ENCODE measurements at places on chromosomes 5 and 9.

DNA sequence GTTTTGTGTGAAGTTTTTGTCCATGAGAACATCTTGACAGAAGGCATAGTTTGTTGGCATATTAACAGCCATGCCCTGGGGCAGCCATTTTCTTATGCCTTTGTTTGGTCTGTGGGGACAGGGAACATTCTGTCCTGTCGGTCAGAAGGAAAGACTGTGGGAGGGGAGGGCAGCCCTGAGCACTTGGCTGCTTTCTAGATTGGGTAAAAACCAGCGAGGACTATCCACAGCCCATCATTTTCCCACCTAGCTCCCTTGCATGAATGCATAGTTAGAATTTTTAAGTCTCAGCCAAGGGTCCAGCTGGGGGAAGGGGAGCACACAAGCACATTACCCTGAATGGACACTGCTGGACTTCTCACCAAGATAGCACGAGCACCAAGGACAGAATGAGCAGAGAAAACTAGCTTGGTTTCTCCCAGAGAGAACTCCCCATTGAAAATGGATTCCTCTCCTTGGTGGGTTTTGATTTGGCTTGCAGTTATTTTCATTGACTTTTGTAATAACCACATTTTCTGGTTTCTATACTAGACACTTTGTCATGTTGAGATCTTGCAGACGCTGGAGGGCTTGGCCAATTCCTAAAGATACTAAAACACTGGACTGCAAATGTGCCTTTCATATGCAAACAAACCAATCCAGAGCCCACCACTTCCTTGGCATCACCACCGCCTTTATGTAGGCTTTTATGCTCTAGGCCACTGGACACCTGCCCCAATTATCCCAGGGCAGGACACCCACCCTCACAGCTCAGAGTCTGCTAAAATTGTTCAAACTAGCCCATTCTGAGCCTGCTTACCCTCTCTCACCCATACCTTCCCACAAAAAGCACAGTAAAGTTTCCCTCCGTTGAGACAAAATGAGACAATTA, 129.9 kb downstream of the BOD1 start:
- no peak for DNase-seq

DNA sequence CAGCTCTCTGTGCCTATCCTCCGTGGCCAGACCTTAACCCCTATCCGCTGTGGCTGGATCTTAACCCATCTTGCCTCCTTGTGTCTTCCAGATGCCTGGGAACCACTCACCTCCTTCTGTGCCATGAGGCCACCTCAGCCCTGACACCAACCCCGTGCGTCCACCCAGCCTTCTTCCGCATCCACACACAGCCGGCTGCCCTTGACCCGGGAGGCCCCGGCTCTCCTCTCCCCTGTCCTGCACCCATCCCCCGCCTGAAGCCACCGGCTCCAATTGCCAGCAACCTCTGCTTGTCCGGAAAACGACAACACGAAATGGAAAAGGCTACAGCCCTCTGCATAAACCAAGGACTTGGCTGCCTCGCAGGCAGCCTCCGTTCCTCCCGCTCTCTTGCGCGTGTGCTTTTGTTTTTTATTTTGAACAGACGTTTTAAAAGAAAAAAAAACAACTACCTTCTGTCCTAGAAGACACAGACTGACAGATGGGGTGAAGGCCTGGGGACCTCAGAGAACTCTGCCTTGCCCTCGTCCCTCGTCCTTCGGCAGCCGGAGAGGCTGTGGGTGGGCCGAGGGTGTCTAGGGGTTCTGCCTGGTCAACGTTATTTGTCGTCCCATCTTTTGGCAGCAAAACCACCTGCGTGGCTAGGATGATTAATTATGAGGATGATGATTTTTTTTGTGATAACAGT, 32.5 kb upstream of the HMCN2 start:
- DNase-seq, result no peak

DNA sequence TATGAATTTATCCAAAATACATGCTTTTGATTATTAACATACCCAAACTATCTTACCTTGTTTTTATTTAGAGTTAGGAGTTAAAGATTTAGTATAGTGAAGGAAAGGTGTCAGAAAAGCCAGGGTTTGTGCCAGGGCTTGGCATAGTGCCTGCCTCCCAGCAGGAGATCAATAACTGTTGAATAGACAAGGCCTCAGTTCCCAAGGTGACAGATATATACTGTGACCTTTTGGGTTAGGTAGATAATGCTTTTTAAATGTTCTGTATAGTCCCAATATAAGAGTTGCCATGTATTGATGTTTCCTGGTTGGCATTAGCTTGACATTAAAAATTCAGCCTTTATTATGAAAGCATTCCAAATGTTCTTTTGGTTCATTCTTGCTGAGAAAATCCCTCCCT, 121.8 kb downstream of the MCTP1 start:
- DNase-seq, result no peak

- no peak for DNase-seq
Observed at GRCh38 chr5:39608024-39608423, 183.2 kb upstream of the DAB2 start.

- DNase-seq, result no peak
Observed at GRCh38 chr5:14617441-14617840, 35.8 kb downstream of the OTULINL start.

DNA sequence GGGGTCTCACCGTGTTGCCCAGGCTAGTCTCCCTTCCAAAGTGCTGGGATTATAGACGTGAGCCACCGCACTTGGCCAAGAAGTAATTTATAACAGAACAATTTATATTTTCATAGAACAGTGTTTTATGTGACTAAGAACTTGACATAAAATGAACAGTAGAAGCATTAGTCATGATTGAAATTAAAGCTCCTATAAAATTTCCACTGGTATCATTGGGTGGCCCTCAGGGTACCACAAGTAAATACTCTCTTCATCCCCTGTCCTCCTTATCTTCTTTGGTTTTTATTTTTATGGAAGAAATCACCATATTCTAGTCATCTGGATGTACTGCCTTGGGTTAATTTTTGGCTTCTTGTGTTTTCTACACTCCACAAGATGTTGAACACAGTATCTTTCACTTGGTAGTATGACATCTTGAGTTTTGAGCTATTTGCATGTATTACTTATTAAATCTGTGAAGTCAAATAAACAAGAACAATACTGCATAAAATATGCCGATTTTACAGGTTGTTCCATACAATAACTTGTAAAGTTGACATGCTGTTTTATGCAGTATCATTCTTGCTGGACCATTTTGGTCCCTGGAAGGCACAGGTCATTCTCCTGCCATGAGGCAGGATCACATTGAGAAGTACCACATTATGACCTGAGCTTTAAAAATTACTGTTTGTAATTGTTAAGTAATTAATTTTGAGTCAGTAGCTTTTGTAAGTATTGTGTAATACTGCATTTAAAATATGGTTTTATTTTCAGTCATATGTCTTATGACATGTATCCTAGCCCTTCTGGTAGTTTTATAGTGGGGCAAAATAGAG, 24.4 kb downstream of the LMNB1 start:
- no peak for DNase-seq

- no peak for DNase-seq
Observed at GRCh38 chr9:77789891-77790290, 141.8 kb upstream of the GNA14 start.

DNA sequence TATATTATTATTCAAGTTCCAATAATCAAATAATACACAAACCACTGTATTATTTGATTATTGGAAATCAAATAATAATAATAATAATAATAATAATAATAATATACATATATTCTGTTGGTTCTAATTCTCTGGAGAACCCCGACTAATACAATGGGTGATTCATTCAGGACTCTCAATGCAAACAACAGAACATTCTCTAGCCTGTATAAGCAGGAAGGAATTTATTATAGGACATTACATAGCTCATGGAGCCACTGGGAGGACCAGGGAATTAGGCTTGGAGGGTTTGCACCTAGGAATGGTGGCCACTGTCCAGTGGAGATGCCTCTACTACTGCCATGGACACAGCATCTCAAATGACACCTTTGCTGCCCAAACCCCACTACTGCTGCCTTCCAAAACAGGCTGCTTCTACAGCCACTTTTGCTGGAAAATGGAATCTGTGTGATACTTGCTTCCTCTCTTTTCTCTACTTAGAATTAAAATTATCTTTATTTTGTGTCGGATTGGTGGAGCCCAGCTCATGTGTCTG, 25.9 kb downstream of the PTGS1 start:
- no peak for DNase-seq

- DNase-seq, result no peak
Observed at GRCh38 chr9:129909851-129910250, 74.6 kb downstream of the USP20 start.

DNA sequence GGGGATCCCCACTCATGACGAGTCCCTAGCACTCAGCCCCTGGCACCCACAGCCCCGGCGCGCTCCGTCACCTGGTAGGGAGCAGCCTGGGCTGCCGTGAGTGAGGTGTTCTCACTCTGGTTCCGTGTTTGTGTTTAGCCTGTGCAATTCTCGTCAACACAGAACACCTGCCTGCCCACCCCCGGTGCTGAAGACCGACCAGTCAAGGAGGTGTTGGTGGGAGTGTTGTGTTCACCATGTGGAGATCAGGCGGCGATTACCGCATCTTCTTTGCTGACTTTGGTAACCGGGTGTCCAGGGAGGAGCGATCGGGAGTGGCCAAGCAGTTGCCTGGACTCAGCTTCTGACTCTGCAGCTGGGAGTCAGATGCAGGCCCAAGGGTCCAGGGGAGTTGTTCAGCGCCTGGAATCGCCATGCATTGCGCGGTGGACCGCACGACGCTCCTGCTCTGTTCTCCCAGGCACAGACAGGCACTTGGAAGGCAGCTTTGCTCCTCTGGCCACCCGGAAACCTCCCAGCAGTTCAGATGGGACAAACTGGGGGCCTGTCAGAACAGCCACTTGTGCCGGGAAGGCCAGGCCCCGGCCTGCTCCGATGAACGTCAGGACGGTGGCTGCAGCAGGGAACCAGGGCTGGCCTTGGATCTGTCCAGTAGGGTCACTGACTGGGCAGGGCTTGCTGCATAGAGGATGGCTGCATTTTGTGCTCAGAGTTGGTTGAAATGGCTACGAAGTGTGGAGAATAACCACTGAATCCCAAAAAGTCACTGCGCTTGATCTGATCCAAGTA, 28.2 kb downstream of the EXOC3 start:
- DNase-seq, result no peak

GRCh38 chr9:137748741-137749140, 128.8 kb upstream of the CACNA1B start:
- no peak for DNase-seq

DNA sequence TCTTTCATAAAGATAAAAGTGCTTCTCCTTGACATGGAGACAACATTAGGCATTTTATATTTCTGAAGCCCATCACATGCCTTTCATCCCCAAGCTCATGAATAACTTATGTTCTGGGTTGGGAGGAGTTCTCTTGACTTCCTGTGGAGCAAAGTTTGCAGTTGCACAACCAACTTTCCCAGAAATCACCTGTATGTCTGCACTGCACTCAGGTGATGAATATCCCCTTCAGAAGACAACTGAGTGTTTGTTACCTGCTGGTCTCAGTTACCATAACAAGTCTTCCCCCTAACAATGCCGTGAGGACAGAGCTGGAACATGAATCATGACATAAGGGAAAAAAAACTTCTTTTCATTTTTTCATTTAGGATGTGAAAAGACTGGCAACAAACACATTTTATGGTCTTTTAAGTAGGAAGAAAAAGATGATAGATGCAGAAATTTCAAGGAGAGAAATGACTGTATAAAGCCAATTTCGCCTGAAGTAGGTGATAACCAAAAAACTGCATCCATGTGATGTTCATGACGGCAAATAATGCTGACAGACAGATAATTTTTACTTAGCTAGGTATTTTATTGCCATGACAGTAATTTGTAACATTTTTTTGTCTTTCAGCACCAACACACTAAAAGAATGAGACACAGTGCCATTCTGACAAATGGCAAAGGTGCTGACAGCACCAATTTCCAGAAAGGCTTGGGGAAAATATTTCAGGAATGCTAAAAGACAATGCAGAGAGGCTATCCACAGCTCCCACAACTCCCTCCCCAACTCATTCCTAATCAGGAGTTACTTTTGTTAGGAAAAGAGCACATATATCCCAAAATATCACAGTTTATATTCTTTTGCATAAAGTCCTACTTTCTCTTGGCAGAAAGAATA, 656.3 kb downstream of the PRELID2 start:
- no peak for DNase-seq

- DNase-seq, result no peak
Observed at GRCh38 chr5:58071566-58071965, 388.3 kb downstream of the PLK2 start.

DNA sequence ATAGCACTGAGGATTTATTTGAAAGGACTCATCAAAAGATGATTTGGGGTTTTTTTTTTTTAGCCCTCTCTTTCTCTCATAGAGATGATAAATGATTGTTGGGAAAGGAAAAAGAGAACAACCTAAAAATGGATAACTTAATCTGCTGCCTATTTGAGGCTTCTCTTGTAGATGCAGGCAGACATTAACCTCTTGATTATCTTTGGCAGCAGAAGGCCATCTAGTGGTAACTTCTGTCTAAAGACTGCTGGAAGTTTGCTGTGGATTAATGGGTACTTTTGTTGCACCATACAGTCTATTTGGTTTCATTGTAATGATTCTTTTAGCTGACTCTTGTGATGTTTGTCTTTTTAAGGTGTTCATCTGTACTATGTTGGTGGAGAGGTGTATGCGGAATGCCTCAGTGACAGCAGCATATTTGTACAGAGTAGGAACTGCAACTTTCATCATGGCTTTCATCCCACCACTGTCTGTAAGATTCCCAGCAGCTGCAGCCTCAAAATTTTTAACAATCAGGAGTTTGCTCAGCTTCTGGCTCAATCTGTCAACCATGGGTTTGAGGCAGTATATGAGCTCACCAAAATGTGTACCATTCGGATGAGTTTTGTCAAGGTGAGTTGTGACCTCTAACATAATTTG, 18.8 kb downstream of the SMIM32 start:
- DNase-seq, result no peak

- no peak for DNase-seq
Observed at GRCh38 chr9:21919377-21920362, 74.5 kb downstream of the CDKN2A start.

- no peak for DNase-seq
Observed at GRCh38 chr5:85484982-85485574, 1100.4 kb upstream of the EDIL3 start.

DNA sequence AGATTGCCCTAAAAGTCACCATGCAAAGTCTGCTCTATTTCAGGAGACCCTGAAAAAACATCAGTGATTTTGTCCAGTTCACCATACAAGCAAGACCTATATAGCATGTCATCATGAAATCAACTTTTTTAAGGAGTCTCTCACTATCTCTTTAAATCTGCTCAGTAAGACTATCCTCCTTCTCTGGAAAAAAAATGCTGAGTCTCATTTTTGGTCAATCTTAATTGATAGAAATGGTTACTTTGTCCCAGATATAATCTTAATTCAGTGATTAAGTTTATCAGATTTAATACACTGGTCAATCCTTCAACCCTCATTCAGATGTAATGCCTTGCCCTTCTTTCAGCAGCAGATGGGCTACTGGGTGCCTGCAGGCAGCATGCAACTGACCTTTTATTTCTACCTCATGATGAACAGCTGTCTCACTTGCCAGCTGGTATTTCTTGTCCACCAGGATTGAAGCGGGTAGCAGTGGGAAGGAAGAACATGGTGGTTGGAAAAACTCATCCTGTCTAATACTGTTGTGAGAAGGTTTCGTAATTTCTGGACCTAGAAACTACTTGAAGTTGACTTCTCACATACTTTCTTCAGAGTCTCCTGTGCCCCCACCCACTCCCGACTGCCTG, 375.3 kb downstream of the DNAH5 start:
- DNase-seq, result no peak

Data from stimulated activated CD4-positive, alpha-beta T cell treated with anti-CD3 and anti-CD28 coated beads, Interleukin-15, amount 100 ng/mL, for 1 hour (primary cell).